GOT3 (cell line): ENCODE measurements at places on chromosomes 11 and 22.

GRCh38 chr11:113518716-113519495 lies 43.7 kb upstream of the DRD2 start:
- no peak for DNase-seq

DNA sequence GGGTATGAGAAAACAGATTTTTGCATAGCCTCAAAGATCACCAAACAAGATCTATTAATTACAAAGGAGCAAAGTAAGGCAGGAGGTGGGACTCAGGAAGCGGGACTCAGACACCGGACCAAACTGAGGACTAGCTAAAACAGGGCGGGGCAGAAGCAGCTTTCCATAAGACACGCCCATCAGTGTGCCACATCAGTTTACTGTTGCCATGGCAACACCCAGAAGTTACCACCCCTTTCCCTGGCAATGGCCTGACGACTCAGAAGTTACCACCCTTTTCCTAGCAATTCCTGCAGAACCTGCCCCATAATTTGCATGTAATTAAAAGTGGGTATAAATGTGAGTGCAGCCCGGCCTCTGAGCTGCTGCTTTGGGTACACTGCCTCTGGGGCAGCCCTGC lies 173.9 kb downstream of the SHANK2 start:
- no peak for DNase-seq

GRCh38 chr22:20948450-20948849 lies 18.6 kb upstream of the AIFM3 start:
- no peak for DNase-seq

DNA sequence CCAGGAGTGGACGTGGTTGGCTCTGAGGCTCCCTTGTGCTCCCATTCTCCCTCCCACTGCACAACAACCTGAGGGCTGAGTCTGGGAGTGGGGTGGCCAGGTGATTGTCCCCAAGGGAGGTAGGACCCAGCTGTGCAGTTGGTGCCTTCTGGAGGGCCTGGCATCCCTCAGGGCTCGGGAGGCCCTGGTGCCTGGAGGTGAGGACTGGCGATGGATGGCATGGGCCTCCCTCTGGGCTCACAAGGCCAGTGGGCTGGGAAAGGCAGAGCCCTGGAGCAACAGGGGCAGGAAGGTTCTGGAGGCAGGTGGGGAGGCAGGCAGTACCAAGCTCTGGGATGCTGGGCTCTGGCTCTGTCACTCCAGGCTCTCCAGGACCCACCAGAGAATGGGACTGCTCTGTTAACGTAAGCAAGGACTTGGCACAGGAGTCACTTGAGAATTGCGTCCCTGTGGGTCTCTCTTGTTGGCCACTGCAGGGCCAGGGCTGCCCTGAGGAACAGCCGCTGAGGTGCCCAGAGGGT lies 114.2 kb downstream of the KCNQ1OT1 start:
- no peak for DNase-seq
